ENCODE measurements at places on chromosomes 6 and 20. TPM values are rescaled to one million over a fixed set of nuclear protein-coding genes. Genes with fewer than 3 reads are reported as not detected.

OPN5 gene
- total RNA-seq: not detected

ZNF334 gene
- 1.6 TPM for total RNA-seq

YWHAB gene
- total RNA-seq: 282 TPM

PET117 gene
- 17.5 TPM for total RNA-seq

MYLK4 gene
- 0.35 TPM for total RNA-seq

DYNLRB1 gene
- total RNA-seq: 107 TPM

ZNF343 gene
- 6.5 TPM for total RNA-seq

MLN gene
- total RNA-seq: not detected

OR2J3 gene
- not detected for total RNA-seq

RWDD2A gene
- total RNA-seq: 2.1 TPM

DNA sequence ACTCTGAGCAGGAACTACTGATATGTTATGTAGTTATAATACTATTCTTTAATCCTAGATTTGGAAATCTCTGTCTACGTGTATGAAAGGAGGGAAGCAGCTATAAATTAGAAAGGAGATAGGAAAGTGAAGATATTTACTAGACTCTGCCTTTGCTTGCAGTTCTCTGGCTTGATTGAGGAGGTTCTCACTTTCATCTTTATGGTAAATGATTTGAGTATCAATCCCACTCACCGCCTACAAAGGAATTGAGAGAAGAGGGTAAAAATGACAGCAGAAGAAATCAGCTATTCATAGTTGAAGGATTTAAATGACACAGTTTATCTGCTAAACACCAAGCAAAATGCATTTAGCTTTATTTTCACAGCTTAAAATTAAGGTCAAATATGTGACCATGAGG lies 67.3 kb downstream of the FAM229B start:
- DNase-seq: no peak

GRCh38 chr6:71444222-71444621 lies 155.6 kb downstream of the OGFRL1 start:
- DNase-seq: no peak

- DNase-seq: no peak
Measured at GRCh38 chr6:139632840-139633239, 258.4 kb upstream of the CITED2 start.

- DNase-seq: no peak
Measured at GRCh38 chr6:121506761-121507754, 71.6 kb downstream of the GJA1 start.

DNA sequence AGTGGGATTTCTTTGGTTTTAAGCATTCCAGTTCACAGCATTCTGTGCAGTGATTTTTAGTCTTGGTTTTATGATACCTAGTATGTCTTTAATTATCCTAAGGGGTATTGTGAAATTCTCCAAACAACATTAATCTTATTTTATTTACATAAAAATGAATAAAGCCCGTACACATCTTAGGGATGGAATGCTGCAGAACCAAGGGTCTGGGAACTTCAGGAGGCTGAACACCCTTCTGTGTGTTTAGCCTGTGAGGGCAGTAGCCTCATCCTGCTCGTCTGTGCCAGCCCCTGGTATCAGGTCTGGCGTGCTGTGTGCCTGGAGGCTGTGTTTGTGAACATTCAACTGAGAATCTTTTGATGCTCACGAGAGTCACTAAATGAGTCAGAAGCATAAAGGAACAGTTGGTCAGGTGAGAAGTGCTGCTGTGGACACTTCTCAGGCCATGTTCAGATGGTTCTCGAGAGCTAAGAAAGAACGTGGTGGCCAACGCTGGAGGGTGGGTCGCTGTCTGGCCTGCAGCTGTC lies 25.2 kb upstream of the C20orf204 start:
- no peak for DNase-seq

- no peak for DNase-seq
Measured at GRCh38 chr6:54493138-54493537, 184.9 kb downstream of the TINAG start.

DNA sequence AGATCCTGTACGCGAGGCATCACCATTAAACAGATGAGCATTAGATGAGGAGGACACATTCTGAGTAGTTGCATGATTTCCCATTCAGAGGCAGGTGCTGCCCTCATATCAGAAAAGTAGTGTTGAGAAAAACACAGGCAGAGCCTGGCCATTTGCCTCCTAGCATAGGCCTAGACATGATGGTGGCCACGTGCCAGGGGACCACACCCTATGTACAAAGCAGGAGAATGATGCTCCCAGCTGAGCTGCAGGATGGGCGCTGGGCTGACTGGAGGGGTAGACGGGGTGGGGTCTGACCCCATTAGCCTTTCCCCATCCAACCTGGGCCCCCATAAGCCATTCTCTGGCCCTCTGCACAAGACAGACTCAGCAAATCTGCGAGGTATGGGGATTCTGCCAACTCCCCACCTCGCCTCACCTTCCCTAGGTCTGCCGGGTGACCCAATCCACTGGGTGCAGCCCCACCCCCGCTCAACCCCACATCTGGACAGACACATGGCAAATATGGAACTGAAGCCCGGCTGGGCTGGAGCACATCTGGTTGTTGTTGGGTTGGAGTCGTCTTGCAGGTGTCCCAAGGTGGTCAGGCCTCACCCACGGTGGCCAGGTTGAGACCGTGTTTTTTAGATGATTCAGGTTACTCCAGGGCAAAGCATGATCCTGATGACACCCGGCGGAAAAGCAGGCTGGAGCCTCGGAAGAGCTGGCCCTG lies 13.9 kb downstream of the PI16 start:
- peak; percentile 45 for DNase-seq

DNA sequence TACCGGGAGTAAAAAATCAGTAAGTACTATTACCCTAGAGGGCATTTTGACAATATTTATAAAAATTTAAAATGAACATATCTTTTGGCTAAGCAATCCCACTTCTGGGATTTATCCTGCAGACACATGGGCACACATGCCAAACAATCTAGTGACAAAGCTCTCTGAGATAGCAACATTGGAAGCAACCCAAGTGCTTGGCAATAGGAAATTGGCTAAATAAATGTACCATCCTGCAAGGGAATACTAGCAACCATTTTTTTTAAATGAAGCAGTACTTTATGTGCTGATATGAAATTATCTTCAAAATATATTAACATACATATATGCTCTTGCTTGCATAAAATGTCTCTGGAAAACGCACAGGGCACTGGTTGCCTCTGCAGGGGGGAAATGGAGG lies 133.8 kb downstream of the SNX5 start:
- no peak for DNase-seq

DNA sequence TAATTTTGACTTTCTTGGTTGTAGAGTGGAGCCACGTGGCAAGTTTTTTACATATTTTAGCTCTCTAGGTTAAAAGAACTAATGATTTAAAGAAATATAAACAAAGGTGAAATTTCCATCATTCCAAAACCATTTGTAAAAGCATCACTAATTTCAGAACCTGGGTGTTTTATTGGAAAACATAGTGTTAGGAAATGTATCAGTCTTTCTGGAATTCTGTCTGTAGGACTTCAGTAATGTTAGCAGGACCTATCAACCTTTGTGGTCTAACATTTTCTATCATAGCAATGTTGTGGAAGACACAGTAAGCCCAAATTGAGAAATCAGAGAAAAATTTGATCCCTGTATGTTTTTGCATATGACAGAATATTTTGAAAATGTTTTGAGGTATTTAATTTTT lies 28.3 kb downstream of the L3MBTL3 start:
- DNase-seq: no peak

GRCh38 chr20:54195483-54196472 lies 12.1 kb upstream of the PFDN4 start:
- no peak for DNase-seq

DNA sequence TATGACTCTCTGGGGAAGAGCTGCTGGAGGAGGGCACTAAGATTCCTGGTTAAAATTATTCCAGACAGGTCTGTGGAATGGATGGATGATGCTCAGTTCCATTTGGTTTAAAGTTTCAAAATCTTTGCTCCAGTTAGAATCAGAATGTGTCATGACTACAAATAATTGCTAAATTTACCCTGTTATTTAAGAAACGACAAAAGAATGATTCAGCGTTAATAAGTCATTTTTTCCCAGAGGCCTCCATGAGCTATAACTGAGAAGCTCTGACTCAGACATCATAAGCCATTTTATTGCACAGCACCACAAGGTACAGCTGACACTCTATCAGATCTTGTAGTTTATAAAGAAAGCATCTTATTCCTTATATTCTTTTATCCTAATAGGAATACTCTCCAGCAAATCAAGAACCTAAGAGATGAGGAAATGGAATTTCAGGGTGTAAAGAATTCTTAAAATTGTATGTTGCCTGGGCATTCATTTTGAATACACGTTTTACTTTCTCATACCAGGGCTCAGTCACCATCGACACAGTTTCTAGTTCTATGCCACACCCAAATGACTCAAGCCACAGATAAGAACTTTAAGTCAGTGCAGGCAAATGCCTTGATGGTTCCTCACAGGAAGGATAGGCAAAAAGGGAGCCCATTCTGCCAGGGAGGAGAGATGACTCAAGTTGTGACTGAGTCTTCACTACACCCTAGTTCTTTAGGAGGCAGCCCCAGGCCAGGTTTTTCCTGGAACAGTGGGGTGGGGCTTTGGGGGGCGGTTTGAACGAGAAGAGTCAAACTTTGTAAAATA lies 636.0 kb downstream of the MMUT start:
- peak; percentile 41 for DNase-seq

DNA sequence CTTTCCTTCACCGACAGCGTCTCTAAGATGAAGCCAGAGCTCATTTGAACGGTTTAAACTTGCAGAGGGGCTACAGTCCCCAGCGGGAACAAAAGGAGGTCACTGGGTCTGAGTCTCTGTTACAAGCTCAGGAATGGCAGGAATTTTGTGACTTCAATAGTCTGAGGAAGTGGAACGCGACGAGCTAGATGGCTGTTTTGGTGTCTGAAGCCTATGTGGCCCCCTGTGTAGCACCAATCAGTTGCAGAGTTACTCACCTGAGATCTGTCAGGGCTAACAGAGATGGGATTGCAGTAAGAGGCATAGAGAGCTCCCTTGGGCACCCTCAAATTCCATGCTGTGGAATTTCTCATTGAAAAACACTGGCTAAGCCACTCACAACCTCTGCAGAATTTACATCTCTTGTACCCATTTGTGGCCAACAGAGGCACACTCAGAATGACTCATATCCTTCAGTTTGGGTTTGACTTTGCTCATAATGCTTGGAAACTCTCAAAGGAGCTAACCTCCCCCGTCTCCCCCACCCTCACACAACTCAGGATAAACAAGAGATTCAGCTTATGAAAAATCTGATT lies 7.1 kb upstream of the TCP11 start:
- DNase-seq: no peak
